ENCODE measurements at places on chromosomes 6 and 20.

GRCh38 chr6:63571361-63572043 lies 778 bp upstream of the LOC128125822 start:
- DNase-seq: no peak

DNA sequence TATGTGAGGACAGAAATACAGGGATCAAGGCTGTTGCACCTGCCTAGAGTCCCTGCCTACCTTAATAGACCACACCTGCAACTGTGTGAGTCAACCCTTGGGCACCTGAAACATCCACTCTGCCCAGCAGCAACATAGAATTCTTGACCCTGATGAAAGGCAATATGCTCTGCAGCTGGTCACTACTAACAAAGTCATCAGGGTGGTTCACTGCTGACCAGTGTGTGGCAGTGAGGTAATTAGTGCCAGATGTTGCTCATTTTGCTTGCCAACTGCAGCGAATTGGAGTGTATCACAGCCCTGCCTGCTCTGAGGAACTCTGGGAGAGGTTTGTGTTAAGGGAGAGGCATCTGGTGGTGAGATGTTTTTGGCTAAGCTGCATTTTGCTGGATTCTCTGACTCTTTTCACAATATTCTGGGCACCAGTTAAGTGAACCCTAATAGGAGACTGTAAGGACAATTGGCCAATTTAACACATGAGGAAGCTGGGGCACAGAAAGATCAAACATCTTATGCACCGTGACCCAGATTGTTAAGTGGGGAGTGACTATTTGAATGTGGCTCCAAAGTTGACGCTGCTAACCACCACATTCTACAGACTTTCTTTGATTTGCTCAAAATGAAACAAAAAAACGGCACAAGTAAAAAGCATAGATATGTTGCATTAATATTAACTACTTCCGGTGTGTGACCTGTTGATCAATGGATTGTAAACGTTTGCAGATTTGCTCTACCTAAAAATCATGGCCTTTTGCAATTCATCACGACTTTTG lies 61.9 kb upstream of the OPRM1 start:
- DNase-seq: no peak

- no peak for DNase-seq
Measured at GRCh38 chr6:56671651-56672461, 29.2 kb upstream of the DST start.

- no peak for DNase-seq
Measured at GRCh38 chr6:143187238-143187923, 126.7 kb downstream of the AIG1 start.

GRCh38 chr6:110232450-110232849 lies 52.2 kb downstream of the CDC40 start:
- no peak for DNase-seq

DNA sequence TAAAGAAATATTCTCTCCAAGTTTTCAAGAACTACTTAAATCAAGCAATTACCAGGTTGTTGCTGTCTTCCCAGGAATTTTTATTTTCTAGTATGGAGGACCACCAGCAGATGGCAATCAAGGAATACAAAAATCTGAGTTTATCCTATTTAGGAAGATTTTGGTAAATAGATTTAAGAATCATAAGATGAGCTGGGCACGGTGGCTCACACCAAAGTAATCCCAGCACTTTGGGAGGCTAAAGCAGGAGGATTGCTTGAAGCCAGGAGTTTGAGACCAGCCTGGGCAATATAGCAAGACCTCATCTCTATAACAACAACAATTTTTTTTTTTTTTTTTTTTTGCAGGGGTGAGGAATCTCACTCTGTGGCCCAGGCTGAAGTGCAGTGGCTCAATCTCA lies 19.3 kb upstream of the SEC63 start:
- DNase-seq: no peak

- no peak for DNase-seq
Measured at GRCh38 chr6:56798163-56798562, 155.5 kb upstream of the DST start.

GRCh38 chr6:34816635-34817301 lies 24.9 kb downstream of the BLTP3A start:
- DNase-seq: no peak
